NCI-H460 (cell line): ENCODE measurements at places on chromosomes 2 and 18. TPM values are rescaled to one million over a fixed set of nuclear protein-coding genes. Genes with fewer than 3 reads are reported as not detected.

ATOH8 gene
- total RNA-seq, result 0.89 and 1.4 TPM in 2 replicates

GREB1L gene
- 1.9 and 2.1 TPM in 2 replicates for total RNA-seq

ALK gene
- total RNA-seq, result 0.02 TPM in 1 of 2 replicates, not detected in the other

CHRNA1 gene
- total RNA-seq, result not detected in 2 replicates

TET3 gene
- 6.1 TPM in 2 replicates for total RNA-seq

DAPL1 gene
- total RNA-seq, result not detected in 2 replicates

VWA3B gene
- not detected in 2 replicates for total RNA-seq

DNA sequence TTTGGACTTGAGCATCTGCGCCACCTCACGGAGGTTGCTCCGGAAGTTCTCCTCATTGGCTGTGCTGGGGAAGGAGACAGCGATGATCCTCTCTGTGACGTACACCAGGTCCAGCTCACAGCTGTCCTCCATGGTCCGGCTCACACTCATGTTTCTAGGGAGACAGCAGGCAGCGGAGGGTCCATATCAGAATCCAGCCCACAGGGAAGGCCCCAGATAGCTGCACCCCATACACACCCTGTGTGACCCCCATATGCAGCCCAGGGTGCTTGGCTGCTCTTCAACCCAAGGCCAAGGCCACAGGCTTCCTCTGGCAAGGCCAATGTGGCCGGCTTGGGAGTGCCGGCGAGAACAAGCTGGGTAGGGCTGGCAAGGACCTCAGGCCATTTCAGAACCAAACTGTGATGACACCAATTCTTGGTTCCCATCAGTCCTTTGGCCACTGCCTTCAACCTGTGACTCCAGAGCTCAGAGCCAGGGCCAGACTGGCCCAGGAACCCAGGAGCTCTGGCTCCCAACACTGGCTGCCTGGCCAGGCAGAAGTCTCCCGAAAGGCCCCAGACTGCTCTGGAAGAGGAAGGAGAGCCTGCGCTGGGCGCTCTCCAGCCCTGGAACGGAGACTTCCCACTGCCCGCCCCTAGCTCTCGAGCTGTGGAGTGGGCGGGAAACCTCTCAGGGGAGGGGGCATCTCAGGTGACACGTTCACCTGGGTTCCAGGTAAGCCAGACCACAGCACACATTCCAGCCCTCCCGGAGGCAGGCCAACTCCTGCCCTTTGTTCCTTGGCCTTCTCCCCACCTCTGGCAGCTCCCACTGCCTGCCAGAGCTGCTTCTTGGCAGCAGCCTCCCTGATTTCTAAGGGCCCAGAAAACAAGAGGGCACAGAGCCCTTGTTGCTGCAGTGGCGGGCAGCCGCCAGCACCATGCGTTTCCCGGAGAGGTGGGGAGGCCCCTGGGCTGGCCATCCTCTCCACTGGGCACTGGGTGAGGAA is 104.7 kb downstream of the TNS1 start:
- no peak for DNase-seq

DNA sequence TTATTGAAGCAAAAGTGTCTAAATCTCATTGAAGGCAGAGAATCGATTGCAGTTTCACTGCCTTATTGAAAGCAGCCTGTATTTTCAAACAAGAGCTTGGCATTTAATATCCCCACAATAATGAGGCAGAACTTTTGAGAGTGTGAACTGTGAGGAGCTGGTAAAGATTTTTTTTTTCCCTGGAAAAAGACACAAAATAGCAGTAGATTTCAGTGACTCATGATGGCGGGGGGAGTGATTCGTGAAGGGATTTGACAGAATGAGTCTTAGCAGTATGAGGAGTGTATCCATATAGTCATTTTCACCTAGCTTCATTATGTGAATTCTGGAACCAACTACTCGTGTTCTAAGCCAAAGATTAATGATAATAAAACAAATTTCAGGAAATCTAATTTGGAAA is 242.9 kb downstream of the ARL6IP6 start:
- DNase-seq, result no peak

- DNase-seq, result no peak
Measured at GRCh38 chr2:239975665-239976064, 49.5 kb downstream of the NDUFA10 start.

DNA sequence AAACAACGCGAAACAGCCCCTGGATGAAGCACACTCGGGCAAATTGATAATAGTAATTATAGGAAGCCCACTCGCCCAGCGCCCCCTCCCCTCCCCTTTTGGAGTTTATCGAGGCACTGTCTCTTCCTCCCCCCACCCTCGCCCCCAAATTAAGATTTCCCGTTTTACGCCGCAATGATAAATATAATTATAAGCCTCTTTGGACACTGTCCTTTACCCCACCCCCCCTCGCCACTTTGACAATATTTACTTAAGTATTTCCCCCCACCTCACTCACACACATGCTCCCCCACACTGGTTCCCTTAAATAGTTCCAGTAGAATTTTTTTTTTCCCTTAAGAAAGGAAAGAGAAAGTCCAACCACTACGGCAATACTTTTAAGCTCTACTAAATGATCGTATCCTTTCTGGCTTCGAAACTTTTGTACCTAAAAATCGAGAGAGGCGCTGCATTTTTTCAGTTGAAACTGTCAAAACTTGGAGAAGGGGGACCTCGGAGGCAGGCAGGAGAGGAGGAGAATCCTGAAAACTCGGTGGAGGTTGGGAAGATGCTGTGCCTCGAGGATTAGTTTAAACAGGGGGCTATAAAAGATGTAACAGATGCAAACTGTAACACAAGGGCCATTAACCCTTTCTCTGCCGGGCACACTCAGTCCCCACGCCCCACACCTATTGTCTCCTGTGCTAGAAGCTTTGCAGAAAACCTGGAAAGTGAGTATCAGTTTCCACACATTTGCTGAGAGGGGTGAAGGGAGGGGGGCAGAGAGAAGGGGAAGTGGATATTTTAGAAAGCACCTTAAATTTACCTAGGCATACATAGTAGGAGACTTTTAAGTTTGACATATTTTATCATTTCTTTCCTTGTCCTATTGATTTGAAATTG is 1.8 kb downstream of the ZEB2 start:
- DNase-seq, result no peak

DNA sequence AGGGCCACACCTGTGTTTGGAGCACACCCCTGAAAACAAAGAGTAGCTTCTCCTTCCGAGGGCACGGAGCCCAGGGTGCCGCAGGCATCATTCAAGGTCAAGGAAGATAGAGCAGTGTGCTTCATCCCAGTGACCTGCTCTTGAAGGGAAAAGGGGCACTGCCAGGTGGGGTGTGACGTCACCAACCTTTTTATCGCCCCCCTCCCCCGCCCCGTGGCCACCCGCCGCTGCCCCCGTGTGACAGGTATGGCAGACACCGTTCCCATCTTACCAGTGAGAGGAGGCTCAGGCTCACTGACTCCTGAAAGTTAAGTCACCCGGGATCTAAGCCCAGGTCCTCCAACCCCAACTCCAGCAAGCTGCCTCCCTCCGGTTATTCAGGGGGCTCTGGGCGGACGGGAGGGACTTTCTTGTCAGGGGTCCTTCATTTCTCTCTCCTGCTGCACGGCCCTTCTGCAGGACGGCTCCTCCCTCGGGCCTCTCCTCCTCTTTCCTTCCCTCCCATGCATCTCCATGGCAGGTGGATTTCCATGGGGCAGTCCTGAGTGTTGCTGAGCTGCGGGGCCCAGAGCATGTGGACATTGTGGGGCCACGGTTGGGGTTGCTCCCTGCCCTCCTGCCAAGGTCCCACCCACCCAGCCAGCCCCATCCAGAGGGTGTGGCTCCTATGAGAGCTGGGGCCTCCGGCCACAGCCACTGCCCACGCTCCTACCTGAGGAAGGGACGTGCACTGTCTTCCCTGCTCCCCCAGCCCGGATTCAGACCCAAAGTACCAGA is 114.1 kb upstream of the HDAC4 start:
- no peak for DNase-seq

- no peak for DNase-seq
Measured at GRCh38 chr2:163077241-163077640, 238.7 kb upstream of the KCNH7 start.

GRCh38 chr2:160336105-160336504 is 136.0 kb upstream of the ITGB6 start:
- DNase-seq, result no peak

- no peak for DNase-seq
Measured at GRCh38 chr2:65880436-65880835, 448.0 kb upstream of the SPRED2 start.

DNA sequence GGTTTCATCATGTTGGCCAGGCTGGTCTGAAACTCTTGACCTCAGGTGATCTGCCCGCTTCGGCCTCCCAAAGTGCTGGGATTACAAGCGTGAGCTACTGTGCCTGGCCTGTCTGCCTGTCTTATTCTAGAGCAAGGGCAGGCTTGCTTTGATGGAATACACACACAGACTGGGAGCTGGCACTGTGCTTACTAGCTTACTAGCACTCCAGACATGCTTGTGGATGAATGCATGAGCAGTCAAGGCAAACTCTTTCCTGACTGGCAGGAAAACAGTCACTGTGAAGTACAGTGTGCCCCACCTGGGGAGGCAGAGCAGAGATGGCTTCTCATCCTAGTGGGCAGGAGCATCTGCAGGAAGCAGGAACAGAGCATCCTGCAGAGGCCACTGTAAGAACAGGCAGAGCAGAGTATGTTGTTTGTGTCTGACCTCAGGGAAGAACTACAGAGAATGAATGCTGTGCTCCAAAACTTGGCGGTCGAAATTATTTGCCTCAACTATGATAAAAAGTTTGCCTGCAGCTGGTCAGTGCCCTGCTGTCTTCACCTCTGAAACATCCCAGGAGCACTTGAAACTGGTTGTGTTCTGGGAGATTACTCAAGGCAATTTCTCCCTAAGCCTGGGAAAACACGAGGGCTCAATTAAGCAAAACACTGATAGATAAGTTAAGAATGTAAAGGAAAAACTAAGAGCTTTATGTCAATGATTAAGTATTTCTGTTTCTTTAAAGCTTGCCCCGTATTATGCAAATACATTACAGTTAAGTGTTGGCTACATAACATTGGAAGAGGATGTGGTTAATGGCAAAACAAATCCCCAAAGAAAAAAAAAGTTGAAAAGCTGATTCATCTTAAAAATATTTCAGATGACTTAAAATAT is 102.4 kb downstream of the VAPA start:
- no peak for DNase-seq

DNA sequence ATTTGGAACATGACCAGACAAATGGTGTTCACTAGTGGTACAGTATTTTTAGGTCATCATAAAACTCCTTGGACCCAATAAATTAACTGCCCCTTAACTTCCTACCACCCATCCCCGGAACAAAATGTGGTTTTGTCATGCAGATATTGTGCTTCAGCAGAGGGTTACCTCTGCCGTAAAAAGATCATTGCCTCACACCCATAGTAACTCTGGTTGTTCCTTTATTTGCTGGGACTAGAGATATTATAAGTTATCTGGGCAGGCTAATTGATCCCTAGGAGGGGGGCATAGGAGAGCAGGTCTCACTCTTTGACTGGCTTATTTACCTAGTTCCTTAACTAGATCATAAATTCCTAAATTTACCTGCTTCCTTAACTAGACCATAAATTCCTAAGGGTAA is 1343.9 kb upstream of the CHAC2 start:
- DNase-seq, result no peak

- DNase-seq, result no peak
Measured at GRCh38 chr18:58599106-58599505, 29.8 kb downstream of the ALPK2 start.

DNA sequence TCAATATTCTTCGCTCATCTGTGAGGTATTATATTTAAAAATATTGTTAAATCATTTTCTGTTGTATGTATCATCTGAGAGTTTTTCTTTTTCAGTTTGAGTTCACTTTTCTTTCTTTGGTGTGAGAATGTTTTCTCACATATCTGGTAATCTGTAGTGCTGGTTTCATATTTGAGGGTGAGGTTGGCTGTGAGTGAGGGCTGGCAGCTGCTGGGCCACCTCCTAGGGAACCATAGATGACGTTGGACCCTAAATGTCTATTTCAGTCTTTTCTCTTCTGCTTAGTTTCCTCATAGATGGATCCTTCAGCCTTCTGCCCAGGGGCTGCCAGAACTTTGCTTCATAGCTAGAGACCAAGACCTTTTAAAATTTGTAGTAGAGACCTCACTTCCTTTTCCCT is 33.5 kb downstream of the MGAT5 start:
- no peak for DNase-seq

- DNase-seq, result no peak
Measured at GRCh38 chr18:13223311-13224143, 5.0 kb downstream of the LDLRAD4 start.

- no peak for DNase-seq
Measured at GRCh38 chr2:33917252-33917651, 318.2 kb upstream of the FAM98A start.

- no peak for DNase-seq
Measured at GRCh38 chr2:180539541-180539940, 440.9 kb upstream of the UBE2E3 start.

- no peak for DNase-seq
Measured at GRCh38 chr2:25365241-25365640, 23.5 kb upstream of the DNMT3A start.

DNA sequence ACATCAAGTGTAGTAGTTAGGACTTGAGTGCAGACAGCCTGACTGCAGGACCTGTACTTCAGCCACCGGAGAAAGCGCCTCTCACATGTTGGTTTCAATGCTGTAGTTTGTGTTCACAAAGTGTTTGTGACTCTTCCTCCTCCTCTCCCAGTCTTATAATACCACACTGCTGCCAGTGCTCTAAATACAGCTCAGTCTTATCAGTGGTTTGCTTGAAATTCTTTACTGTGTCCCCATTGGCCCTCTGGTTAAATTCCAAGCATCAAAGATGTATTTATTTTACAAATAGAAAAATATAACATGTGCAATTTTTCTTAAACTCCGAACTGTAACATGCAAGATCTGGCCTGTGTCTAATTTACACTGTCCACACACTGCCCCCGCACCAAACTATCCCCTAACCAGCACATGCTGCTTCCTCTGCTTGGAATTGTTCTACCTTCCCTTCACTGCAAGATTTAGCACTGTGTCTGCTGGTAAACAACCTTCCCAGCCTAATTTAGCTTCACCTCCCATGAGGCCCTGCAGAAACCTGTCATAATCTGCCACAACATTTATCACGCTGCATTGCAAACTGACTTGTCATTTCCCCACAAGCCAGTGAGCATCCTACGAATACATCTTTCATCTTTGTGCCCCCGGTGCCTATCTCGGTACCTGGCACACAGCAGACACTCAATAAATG is 77.1 kb downstream of the SUMO1 start:
- DNase-seq, result no peak

GRCh38 chr2:12776521-12776961 is 59.8 kb downstream of the TRIB2 start:
- no peak for DNase-seq

DNA sequence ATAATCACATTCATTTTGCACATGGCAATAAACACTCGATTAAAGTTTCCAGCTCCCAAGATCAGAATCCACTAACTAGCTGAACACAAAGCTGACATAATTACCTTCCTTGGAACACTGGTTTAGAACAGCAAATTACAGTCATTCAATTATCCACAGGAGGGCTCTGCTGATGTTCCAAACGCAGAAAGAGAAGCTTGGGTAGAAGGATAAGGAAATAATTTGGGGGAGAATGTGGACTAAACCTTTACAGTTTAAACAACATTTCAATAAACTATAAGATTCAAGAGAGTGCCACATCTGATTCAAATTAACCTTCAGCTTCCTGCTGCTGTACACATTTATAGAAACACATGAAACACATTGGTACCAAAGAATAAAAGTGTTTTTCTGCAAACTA is 67.8 kb upstream of the ARL4C start:
- peak; percentile 7 for DNase-seq
